ENCODE measurements at places on chromosomes 6 and 20. TPM values are rescaled to one million over a fixed set of nuclear protein-coding genes. Genes with fewer than 3 reads are reported as not detected.
A peak's percentile ranks its signal among the peaks of the same experiment; 100 is the strongest.

DNA sequence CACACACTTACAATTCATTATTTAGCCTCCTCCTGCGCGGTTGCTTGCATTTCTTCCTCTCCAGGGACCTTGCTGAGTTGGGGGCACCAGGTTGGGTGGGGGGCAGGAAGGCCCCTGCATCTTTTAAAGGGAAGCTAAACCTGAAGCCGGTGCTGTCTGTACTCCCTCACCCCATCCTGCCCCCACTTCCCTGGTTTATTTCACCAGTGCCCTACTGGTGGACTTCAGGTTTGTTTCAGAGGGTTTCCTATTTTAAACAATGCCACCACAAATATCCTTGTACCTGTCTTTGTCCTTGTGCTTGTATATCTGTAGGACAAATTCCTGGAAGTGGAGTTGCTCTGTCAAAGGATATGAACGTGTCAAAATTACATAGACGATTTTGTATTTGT, 21.0 kb downstream of the PTK7 start:
- no peak for DNase-seq

Gene HLA-DRB5
- total RNA-seq, result 279 TPM

GRCh38 chr20:50693001-50693400, 1.7 kb upstream of the RIPOR3 start:
- DNase-seq, result no peak

Gene PHACTR3
- total RNA-seq, result 9.0 TPM

Gene EFCAB8
- 0.30 TPM for total RNA-seq

DNA sequence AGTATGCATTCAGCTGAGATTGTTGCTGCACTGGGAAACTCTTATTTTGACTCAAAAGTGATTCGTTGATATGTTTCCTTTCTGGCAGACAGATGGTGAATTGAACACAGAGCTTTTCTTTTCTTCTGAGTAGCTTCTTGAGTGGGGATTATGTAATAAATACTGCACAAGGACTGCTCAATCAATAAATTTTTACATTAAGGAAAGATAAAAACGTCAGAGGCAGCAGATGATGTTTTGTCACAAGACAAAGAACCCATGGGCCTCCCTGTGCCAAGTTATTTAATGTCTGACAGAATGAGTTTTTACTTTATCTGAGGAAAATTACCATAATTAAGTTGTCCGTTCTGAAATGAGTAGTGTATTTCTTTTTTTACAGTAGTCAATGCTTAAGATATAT, 460.3 kb downstream of the UTRN start:
- DNase-seq, result no peak

- DNase-seq, result no peak
Measured at GRCh38 chr20:53072923-53073579, 100.9 kb downstream of the TSHZ2 start.

GRCh38 chr6:104632588-104632987, 227.1 kb downstream of the HACE1 start:
- no peak for DNase-seq

GRCh38 chr20:8020314-8021079, 936 bp upstream of the TMX4 start:
- no peak for DNase-seq

GRCh38 chr6:155093430-155093829, 98.3 kb downstream of the TIAM2 start:
- DNase-seq, result no peak

DNA sequence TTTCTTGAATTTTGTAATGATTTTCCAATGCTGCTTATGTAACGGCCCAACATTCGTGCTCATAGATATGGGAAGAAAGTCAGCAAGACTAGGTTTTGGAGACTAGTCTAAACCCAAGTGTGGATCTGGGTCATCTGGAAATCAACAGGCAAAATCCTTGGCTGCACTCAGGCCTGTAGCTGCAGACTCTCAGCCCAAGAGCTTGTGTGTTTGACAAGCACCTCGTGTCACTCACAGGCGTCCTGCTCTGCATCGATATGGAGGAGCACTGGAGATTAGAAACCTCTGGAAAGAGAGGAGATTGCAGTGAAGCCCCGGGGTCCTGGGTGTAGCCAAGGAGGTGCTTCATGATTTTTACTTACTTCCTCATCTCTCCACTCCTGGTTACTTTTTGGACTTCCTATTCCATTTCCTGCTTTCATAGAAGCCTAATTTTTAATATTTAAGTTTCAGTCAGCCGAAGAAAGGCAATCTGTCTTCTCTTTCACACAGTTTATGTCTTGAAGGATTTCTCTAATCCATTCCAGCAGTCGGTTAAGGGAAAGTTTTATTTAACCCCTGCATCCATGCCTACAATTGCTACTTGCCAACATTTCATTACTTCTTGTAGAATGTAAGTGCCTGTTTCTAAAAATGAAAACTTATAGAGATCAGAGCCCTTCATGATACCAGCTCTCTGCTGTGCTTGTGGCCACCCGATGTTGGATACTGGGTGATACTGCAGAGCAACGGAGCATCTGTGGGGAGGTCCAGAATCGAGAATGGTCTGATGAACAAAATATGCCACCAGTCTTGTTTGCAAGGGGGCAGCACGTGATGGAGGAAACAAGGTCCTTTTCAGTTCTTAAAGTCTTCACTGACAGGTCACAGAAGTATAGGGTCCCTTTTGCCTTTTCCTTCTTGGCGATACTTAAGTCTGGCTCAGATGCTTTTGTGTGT, 296.3 kb downstream of the QKI start:
- no peak for DNase-seq

Gene TGM3
- total RNA-seq, result 0.32 TPM

GRCh38 chr6:79134699-79135474, 56.8 kb upstream of the PHIP start:
- no peak for DNase-seq

- DNase-seq, result no peak
Measured at GRCh38 chr20:50725724-50726005, 5.7 kb upstream of the PARD6B start.

GRCh38 chr6:34806738-34807453, 15.0 kb downstream of the BLTP3A start:
- DNase-seq, result no peak

Gene SLC23A2
- 19.2 TPM for total RNA-seq

- no peak for DNase-seq
Measured at GRCh38 chr20:1665345-1665744, 7.8 kb upstream of the SIRPG start.

- DNase-seq, result no peak
Measured at GRCh38 chr6:167517254-167517916, 192.5 kb downstream of the TTLL2 start.

DNA sequence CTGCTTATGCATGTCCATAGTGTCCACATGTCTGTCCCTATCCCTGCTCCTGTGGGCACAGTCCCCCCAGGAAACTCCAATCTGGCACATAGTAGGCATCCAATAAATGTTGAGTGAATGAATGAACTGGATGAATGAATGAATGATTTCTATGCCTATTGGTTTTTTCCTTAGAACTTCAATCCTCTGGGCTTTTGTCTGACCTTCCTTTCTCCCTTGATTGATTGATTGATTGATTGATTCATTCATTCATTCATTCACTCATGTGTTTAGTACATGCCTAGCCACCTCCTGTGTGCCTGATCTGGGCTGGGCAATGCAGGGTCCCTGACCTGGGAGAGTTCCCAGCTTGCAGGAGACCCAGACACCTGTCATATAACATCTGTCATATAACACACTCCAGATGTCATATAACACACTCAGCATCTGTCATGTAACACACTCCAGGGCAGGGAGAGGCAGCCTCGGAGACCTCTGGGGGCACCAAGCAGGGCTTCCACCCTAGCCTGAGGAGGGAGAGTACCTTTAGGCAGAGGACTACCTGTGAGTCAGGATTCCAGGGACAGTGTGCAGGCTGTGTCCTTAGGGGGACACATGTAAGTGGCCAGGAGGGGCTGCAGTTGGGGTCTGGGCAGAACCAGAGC, 17.9 kb downstream of the VSTM2L start:
- no peak for DNase-seq

- peak; percentile 75 for DNase-seq
Measured at GRCh38 chr20:38304845-38305447, 990 bp downstream of the BPI start.

DNA sequence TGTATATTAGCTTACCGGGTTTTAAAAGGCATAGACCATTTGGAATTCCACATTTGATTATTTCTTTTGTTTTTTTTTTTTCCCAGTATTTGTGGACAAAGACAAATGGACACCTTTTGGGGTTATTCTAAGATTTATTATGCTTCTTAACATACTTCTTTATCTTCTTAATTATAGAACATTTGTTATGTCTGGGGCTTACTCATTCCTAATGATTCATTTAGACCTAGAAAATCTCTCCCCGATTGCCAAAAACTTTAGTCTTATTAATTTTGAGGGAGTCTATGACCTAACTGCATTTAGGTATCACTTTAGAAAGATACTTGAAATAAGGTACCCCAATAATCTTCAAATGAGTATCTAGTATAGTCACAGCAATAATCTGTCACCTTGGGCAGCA, 170.7 kb upstream of the PREP start:
- DNase-seq, result no peak

- no peak for DNase-seq
Measured at GRCh38 chr20:38937000-38937399, 10.8 kb downstream of the FAM83D start.

- no peak for DNase-seq
Measured at GRCh38 chr20:49513517-49513916, 31.0 kb upstream of the KCNB1 start.

GRCh38 chr6:46059608-46060007, 43.9 kb upstream of the CLIC5 start:
- DNase-seq, result no peak

DNA sequence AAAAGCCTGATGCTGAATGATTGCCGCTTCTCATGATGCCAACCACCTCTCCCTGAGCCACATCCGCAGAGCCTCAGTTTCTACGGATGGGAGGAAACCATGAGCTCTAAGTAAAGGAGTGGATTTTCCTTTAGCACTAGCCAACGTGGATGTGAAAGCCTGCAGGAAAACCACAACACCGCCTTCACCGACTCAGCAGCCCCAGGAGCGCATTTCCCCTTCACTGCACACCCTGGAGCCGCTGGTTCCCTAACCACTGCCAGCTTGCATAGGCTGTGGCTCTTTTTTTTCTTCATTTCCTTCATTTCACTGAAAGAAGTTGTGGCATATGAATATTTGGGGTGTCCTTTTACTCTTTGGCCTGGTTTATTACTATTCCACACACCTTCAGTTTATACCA, 50.5 kb upstream of the SSTR4 start:
- DNase-seq, result no peak

DNA sequence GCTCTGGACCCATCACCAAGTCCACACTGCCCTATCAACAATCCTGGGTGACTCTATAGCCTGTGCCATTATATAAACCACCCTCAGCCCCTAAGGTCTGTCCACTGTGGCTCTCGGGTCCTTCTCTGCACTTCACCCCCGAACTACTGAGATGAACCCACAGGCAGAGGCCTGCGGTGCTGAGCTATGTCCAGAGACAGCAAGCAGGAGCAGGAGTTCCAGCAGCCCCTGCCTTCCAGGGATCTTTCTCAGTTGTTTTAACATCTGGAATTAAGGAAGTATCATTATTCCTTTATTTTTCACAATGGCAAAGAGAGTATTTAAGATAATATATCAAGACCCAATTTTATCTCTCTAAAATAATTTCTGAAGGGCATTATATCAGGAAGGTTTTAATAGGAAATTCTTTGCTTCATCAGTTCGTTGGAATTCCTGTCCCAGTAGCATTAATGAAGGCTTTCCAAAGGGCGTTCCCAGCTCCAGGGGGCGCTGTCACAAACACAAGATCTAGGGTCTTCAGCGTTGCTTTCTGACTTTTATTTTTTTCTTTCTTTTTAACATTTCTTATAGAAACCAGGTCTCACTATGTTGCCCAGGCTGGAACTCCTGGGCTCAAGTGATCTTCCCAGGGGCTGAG, 27.3 kb downstream of the RRBP1 start:
- DNase-seq, result no peak

DNA sequence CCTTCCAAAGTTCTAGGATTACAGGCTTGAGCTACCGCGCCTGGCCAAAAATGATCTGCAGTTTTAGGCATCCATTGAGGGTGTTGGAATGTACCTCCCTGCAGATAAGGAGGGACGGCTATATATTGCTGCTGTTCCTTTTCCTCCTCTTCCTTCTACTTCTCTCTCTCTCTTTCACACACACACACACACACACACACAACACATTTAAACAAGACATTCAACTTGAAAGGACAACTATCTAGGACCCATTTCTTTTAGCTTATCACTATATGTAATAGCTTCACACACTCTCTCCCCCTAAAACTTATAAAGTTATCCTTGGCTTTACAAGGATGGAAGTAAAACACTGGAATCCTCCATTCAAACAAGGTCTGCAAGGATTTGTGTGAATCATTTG, 260.6 kb downstream of the PHACTR1 start:
- no peak for DNase-seq

GRCh38 chr20:9884061-9884460, 45.2 kb upstream of the PAK5 start:
- DNase-seq, result no peak

- peak; percentile 2 for DNase-seq
Measured at GRCh38 chr20:62902926-62903615, 23.2 kb downstream of the DIDO1 start.

DNA sequence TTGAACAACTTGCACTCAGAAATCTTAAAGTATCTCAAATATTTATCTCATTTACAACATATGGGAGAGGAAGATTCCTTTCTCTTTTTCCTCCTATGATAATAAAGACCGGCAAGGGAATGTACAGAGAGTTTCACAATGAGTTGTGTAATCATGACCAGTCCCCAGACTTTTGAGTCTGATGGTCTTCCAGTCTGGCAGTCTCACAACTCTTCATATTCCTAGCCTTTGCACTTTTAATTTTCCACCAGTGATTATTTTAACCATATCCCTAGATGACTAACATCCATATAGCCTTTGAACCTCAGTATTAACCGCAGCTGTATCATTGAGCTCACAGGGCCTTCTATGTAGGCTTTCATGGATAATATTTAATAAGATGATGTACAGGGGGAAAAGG, 278.5 kb downstream of the KHDC1L start:
- no peak for DNase-seq

DNA sequence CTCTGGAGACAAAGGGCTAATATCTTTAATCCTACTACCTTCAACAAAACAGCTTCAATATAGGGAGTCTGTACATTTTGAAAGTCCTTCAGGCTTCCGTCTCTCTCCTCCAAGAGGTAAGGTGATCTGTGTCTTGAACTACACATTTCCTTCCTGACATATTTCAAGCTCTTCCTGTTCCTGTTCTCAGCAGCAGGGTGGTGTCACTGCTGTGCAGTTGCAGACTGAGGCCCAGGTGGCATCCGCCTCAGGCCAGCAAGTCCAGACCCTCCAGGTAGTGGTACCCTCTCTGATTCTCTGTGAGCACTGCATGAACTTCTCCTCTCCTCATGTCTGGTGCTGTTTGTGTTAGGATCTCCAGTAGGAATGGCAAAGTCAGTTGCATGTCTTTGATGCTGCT, 7.8 kb downstream of the NFYA start:
- DNase-seq, result no peak

DNA sequence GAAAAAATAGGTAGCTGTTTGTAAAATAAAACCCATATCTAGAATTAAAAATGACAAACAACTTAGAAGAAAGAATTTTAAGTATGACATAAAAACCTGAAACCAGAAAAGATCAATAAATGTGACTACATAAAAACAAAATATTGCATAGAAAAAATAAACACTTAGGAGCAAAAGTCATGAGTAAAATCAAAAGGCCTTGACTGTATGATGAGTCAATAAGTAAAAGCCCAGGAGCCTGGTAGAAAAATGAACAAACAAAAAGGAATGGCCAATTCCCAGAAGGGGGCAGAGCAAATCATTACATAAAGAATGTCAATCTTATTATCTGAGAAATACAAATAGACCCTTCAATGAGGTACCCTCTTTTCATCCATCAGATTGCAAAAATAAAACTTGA, 20.7 kb upstream of the ENPP1 start:
- DNase-seq, result no peak

- no peak for DNase-seq
Measured at GRCh38 chr6:122580737-122581136, 29.5 kb upstream of the PKIB start.

All from lower lobe of right lung (tissue), 2 donors.